ENCODE measurements at places on chromosomes 7 and 10.

- DNase-seq = no peak
These were observed 69.4 kb downstream of the COL13A1 start for GRCh38 chr10:69871074-69871473.

- no peak for DNase-seq
These were observed 14.5 kb downstream of the SSC4D start for GRCh38 chr7:76394957-76395356.

- DNase-seq = peak; percentile 16
These were observed 164.2 kb upstream of the ITGB1 start for GRCh38 chr10:33122014-33122809.

- no peak for DNase-seq
These were observed 7.0 kb downstream of the PKD1L1 start for GRCh38 chr7:47941136-47941844.

DNA sequence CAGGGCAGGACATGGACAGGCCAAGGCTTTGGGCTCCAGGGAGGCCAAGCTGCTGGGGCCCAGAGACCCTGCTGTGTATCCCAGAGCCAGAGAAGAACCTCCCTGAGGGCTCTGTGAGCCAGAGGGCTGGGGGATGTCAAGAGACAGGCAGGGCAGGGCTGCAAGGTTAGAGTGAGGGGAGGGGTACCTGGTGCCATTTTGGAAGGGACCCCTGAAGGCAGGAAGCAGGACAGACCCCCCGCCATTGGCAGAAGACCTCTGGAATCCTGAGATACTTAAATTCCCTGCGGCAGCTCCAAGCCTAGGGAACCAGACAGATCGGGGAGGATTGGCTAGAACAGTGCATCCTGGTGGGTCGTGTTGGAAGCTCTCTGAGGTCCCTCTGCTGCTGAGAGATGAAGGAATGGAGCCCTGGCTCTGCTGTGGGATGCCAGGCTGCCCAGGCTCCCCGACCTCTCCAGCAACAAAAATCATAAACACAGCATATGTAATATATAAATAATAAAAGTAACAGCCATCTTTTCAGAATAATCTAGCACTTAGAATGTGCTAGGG is 75.0 kb downstream of the LHPP start:
- no peak for DNase-seq

DNA sequence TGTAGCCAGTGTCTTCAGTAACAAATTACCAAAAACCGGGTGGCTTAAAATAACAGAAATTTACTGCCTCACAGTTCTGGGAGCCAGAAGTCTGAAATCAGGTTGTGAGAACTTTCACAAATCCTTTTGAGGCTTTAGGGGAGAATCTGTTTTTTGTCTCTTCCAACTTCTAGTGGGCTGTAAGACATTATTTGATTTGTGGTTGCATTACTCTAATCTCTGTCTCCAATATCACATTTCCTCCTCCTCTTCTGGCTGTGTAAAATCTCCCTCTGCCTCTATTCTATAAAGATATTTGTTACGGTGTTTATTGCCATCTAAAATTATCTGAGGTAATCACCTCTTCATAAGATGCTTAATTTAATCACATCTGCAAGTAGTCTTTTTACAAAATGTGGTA is 1039.6 kb upstream of the LRRN3 start:
- no peak for DNase-seq

GRCh38 chr10:92923416-92923815 is 75.1 kb downstream of the EXOC6 start:
- no peak for DNase-seq

DNA sequence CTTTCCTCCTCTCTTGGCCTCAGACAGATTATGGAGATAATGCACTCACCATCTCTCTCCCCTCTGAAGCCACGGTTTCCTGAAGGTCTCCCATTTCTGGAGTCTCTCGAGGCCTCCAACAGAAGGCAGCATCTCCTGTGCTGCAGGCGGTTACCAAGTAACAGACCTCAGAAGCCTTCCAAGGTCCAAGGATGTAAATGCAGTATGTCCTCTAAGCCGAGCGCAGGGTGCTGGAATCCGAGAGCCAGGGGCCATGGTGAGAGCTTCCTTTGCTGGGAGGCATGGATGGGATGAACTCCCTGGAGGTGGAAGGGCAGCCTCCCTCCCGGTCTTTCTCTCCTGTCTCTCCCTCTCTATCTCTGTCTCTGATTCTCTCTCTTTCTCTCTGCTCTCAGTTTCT is 79.8 kb downstream of the ADARB2 start:
- no peak for DNase-seq
